Regular cardiac myocyte (primary cell): ENCODE measurements at places on chromosomes 5 and 9. TPM values are rescaled to one million over a fixed set of nuclear protein-coding genes. Genes with fewer than 3 reads are reported as not detected.

LHX6 gene
- under 0.01 TPM in 2 replicates for total RNA-seq

PCDHA8 gene
- total RNA-seq: under 0.01 TPM in 2 replicates

GHR gene
- 1.9 and 2.8 TPM in 2 replicates for total RNA-seq

ATP6V1G1 gene
- total RNA-seq: 108 and 176 TPM in 2 replicates

SERINC5 gene
- 12.7 and 27.1 TPM in 2 replicates for total RNA-seq

MELK gene
- total RNA-seq: 7.0 and 40.8 TPM in 2 replicates

PDCD1LG2 gene
- total RNA-seq: 12.1 and 22.4 TPM in 2 replicates

NOXA1 gene
- total RNA-seq: 0.28 TPM in 1 of 2 replicates, not detected in the other

C1QTNF2 gene
- 0.28 and 0.58 TPM in 2 replicates for total RNA-seq

AFAP1L1 gene
- total RNA-seq: 9.6 TPM in 2 replicates

TMOD1 gene
- under 0.01 and 0.28 TPM in 2 replicates for total RNA-seq

C9orf153 gene
- total RNA-seq: 0.19 and 0.56 TPM in 2 replicates

TAF1L gene
- not detected in 2 replicates for total RNA-seq

LHX3 gene
- under 0.01 TPM in 1 of 2 replicates, not detected in the other for total RNA-seq

ZNF879 gene
- 4.8 and 5.6 TPM in 2 replicates for total RNA-seq

IL11RA gene
- total RNA-seq: 6.5 and 9.9 TPM in 2 replicates

TMEM267 gene
- 13.0 and 16.9 TPM in 2 replicates for total RNA-seq

CAMLG gene
- total RNA-seq: 30.9 and 47.9 TPM in 2 replicates

SCGB3A2 gene
- 0.85 TPM in 1 of 2 replicates, not detected in the other for total RNA-seq

ERAP2 gene
- 4.4 and 4.8 TPM in 2 replicates for total RNA-seq

FRMD3 gene
- total RNA-seq: 8.2 and 11.1 TPM in 2 replicates

OR13C3 gene
- not detected in 2 replicates for total RNA-seq

WNK2 gene
- total RNA-seq: not detected in 2 replicates

EIF4EBP3 gene
- total RNA-seq: 0.58 TPM in 1 of 2 replicates, not detected in the other

IL7R gene
- total RNA-seq: 2.3 and 13.2 TPM in 2 replicates

CENPK gene
- 9.0 and 25.7 TPM in 2 replicates for total RNA-seq

MLLT3 gene
- 27.8 and 32.7 TPM in 2 replicates for total RNA-seq

IFNA21 gene
- not detected in 2 replicates for total RNA-seq

PLEKHG4B gene
- 0.28 and 0.38 TPM in 2 replicates for total RNA-seq

NUDT2 gene
- 27.9 and 42.4 TPM in 2 replicates for total RNA-seq

NEURL1B gene
- total RNA-seq: 5.1 and 5.6 TPM in 2 replicates

PRDM9 gene
- total RNA-seq: not detected in 2 replicates

SNCB gene
- 0.56 and 1.3 TPM in 2 replicates for total RNA-seq

IRX2 gene
- 0.38 and 0.56 TPM in 2 replicates for total RNA-seq

LCN9 gene
- total RNA-seq: not detected in 2 replicates

SVEP1 gene
- total RNA-seq: 14.4 and 90.8 TPM in 2 replicates

NME5 gene
- total RNA-seq: 0.77 and 1.7 TPM in 2 replicates

PCDHB16 gene
- 0.19 and 1.7 TPM in 2 replicates for total RNA-seq

CMYA5 gene
- under 0.01 and 1.1 TPM in 2 replicates for total RNA-seq

TNFSF8 gene
- not detected in 2 replicates for total RNA-seq

FAXDC2 gene
- 0.77 and 7.9 TPM in 2 replicates for total RNA-seq

DDX4 gene
- 0.28 TPM in 1 of 2 replicates, not detected in the other for total RNA-seq

CTNND2 gene
- total RNA-seq: not detected in 2 replicates

FANCG gene
- total RNA-seq: 11.6 and 44.1 TPM in 2 replicates

TOR4A gene
- 13.8 and 31.1 TPM in 2 replicates for total RNA-seq

PCDHGA6 gene
- total RNA-seq: 1.5 and 3.1 TPM in 2 replicates

OLFML2A gene
- total RNA-seq: 0.19 and 0.56 TPM in 2 replicates

NEK6 gene
- 33.5 and 51.0 TPM in 2 replicates for total RNA-seq

HTR4 gene
- total RNA-seq: not detected in 2 replicates

PCDHB2 gene
- total RNA-seq: 0.77 and 6.5 TPM in 2 replicates

RNF183 gene
- total RNA-seq: not detected in 2 replicates

TRIM14 gene
- 1.4 and 3.6 TPM in 2 replicates for total RNA-seq

KIAA0825 gene
- 3.3 and 5.1 TPM in 2 replicates for total RNA-seq

KDM3B gene
- 28.8 and 32.4 TPM in 2 replicates for total RNA-seq

PRLR gene
- under 0.01 TPM in 1 of 2 replicates, not detected in the other for total RNA-seq

CDH6 gene
- total RNA-seq: 125 and 140 TPM in 2 replicates

KCNT1 gene
- not detected in 2 replicates for total RNA-seq
